Stimulated activated CD4-positive, alpha-beta T cell treated with anti-CD3 and anti-CD28 coated beads, Interleukin-2, amount 100 ng/mL, for 4 hours (primary cell): ENCODE measurements at places on chromosomes 4 and X.

GRCh38 chr4:124757126-124757525, 44.6 kb upstream of the ANKRD50 start:
- no peak for DNase-seq

DNA sequence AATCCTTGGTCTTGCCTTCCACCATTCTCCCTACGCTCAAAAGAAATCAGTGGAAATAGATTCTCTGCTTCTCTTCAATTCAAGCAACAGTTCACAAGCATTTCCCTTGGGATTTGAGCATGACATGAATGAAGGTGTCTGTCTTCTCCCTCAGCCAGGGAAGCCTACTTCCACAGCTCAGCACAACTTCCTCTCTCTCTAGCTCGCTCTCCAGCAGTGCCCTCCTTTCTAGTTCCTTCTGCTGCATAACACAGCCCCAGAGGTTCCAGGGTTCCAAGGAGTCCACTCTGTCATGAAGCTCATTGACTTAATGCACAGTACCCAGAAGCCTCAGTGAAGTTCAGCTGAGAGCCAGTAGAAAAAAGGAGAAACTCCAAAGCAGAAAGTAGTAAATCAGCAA, 81.3 kb downstream of the PLS3 start:
- DNase-seq, result no peak

DNA sequence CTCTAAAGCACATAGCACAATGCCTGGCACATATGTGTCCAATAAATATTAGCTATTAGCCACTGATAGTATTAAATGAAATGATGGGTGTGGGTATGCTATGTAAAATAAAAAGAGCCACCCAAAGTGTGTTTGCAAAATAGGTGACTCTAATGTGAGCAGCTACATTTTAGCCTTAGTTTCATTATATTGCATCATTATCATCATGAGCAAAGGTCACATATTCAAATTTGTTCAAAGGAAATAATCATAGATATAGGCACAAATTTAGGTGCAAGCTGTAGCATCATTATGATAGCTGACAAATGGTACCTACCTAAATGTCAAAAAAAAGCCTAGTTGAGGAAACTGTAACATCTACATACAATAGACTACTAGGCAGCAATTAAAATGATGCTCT, 373.9 kb upstream of the FGF13 start:
- no peak for DNase-seq

DNA sequence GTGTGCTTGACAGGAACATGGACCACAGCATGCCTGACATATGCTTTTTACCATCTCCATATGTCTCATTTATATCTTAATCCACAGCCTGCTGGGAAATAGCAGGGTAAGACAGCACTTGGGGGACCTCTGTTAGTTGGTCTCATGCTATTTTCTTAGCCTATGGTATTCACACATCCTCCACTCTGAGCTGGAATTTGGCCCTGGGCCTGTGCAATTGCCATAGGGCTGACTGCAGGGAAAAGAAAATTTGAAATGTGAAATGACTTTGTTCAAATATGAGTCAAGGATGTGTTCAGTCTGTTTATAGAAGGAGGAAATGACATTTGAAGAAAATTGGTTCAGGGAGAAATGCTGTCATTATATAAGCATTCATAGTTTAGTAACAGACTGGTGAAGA, 9.6 kb upstream of the MAP7D3 start:
- no peak for DNase-seq

DNA sequence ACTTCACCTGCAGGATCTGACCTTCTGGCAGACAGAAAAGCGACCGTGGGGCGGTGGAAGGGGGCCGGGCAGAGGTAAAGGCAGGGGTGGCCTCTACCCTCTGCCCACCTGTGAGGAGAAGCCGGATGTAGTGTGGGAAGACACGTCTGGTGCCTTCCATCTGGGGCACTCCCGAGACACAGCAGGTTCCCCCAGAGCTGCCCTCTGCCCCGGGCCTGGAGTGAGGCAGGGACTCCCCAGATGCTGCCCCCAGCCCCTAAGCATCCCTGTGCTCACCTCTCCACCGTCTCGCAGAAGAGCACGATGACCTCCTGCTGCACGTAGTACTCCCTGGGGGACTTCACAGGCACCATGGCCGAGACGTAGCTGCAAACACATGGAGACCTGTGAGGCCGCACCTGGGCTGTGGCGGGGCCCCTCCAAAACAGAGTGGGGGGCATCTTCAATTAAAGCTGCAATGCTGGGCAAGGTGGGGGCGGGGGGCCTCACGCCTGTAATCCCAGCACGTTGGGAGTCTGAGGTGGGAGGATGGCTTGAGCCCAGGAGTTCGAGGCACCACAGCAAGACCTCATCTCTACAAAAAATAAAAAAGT, 75.3 kb upstream of the MXD4 start:
- DNase-seq, result no peak

DNA sequence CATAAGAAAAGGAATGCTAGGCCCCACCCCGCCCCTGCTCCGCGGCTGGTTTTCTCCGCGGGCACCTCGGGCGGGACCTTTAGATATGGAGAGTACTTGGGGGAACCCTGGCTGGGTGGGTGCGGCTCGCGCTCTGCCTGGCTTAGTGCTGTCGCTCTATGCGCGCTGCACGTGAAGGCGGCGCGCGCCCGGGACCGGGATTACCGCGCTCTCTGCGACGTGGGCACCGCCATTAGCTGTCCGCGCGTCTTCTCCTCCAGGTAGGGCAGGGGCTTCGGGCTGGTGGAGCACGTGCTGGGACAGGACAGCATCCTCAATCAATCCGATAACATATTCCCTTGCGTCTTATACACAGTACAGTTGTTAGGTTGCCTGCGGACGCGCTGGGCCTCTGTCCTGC, 56.0 kb downstream of the MAGEB10 start:
- DNase-seq, result no peak

- no peak for DNase-seq
These were observed 729 bp downstream of the GSX2 start for GRCh38 chr4:54100595-54101189.

DNA sequence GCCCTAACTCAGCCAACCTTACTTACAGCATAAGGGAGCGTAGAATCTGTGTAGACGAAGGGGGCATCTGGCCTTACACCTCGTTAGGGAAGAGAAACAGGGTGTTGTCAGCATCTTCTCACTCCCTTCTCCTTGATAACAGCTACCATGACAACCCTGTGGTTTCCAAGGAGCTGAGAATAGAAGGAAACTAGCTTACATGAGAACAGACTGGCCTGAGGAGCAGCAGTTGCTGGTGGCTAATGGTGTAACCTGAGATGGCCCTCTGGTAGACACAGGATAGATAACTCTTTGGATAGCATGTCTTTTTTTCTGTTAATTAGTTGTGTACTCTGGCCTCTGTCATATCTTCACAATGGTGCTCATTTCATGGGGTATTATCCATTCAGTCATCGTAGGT, 14.6 kb downstream of the PLP1 start:
- no peak for DNase-seq

DNA sequence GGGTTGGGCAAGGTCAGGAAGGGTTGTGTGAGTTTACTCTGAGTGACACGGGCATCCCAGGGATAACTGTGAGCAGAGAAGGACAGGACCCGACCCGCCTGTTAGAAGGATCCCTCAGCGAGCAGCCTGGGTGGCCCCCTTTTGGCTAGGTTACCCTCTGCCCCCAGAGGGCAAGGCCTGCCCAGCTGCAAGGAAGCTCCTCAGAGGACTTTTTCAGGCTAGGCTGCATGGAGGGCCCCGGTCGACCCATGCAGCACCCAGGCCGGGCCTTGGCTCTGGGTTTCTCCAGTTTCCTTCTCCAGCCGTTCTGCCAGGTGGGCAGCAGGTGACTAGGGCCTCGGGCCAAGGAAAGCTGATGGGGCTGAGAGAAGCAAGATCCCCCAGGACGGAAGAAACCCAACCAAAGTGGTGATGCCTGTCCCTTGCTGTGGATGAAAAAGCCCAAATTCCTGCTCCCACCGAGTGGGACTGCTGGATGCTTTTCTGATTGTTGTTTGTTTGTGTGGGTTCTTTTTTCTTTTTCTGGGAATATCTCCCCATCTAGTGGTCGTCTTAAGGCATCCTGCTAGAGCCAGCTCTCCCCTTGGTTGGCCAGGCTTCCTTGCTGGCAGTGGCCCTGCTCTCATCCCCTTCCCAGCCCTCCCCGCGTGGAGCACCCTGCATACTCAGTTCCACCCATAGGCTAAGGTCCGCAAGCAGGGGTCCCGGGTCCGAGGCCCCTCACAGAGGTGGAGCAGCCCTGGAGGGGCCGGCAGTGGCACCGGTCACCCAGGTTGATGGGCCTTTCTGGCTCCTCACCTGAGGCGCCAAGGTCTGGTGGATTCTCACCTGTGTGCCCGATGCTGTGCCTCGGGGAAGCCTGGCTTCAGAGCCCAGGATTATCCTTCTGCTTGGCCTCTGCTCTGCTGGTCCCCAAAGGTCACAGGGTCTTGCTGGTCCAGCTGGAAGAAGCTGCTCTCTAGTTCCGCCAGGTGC, 1.8 kb downstream of the ZFP92 start:
- DNase-seq, result no peak

- no peak for DNase-seq
These were observed 19.5 kb upstream of the NOCT start for GRCh38 chr4:138996090-138996489.

GRCh38 chrX:77597090-77597489, 149.9 kb downstream of the FGF16 start:
- no peak for DNase-seq

DNA sequence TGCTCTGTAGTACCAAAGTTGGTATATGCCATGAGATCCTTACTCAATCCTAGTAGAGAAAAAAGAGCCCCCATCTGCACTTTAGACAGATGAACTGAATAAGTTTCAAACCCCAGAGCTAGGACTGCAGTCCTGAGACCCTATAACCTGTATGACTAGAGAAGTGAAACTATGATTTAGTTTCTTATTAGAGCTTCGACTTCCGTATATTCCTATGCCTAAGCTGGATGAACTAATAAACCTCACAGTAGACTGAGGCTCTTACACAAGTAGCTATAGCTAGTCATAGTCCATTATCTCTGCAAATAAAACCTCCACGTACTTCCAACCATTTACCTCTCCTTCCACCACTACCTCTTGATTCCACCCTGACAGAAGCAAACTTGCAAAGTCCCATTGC, 6.3 kb upstream of the OTUD4 start:
- DNase-seq, result no peak

DNA sequence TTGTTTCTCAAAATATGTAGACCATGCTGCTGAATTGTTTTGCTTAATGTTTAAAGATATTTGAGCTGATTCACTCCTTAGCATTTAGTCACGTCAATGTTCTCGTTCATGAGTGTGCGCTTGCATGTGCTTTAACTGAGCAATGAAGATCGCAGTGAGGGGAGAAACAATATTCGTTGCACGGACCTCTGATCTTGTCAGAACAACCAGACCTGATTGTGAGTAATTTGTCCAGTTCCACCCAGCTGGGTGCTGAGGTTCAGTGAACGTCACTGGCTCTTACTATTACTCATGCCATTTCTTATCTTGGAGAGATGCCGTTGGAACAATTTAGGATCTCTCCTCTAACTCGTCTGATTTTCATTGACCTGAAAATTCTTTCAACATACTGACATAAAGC, 15.0 kb upstream of the PRKX start:
- no peak for DNase-seq

DNA sequence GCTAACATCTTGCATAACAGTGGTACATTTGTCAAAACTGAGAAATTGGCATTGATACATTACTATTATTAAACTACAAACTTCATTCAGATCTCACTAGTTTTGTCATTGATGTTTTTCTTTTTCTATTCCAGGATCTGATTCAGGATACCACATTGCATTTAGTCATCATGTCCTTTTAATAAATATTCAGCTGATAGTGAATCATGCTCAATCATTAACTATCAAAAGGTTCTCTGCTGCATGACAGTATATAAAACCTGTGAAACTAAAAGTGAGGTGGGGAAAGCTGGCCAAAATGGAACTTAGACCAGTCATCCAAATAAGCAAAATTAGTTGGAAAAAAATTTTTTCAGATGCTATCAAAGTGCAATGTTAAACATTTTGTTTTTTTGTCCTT, 28.1 kb upstream of the HS6ST2 start:
- no peak for DNase-seq
